Hippocampal formation (tissue), 2 donors: ENCODE measurements at places on chromosomes 5 and 9.

GRCh38 chr5:154097031-154097430, 58.3 kb downstream of the MFAP3 start:
- DNase-seq = no peak

GRCh38 chr9:27421577-27421976, 102.5 kb upstream of the IFNK start:
- DNase-seq = no peak

GRCh38 chr9:91067306-91067860, 265.8 kb downstream of the SYK start:
- DNase-seq = no peak

DNA sequence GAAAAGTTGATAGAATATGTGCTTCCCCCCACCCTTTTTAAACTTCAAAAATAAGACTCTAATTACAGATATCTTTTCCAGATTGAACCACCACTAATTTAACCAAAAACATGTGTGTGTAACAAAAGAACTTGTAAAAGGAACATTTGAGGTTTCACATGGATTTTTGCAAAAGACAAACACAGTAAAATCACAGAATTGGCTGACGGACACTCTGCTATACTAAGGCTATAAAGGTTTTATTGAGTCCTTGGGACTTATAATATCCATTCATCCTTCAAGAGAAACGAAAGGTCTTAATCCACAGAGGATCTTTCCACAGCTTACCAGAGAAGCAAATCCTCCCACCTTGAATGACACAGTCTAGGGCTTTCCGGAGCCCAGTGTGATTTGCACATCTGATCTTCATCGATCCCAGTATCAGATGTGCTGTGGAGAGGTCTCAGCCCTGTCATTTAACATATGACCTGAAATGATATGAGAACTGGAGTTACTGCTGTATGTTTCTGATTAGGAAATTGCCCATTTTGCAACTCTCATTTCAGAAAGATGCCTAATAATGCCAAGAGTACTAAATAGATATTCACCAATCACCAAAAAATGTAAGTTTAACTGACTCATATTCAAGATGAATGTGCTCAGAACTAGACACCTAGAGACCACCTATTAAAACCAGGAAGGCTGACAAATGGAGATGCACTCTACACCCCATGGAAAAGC, 256.5 kb upstream of the FBXL7 start:
- DNase-seq = no peak

DNA sequence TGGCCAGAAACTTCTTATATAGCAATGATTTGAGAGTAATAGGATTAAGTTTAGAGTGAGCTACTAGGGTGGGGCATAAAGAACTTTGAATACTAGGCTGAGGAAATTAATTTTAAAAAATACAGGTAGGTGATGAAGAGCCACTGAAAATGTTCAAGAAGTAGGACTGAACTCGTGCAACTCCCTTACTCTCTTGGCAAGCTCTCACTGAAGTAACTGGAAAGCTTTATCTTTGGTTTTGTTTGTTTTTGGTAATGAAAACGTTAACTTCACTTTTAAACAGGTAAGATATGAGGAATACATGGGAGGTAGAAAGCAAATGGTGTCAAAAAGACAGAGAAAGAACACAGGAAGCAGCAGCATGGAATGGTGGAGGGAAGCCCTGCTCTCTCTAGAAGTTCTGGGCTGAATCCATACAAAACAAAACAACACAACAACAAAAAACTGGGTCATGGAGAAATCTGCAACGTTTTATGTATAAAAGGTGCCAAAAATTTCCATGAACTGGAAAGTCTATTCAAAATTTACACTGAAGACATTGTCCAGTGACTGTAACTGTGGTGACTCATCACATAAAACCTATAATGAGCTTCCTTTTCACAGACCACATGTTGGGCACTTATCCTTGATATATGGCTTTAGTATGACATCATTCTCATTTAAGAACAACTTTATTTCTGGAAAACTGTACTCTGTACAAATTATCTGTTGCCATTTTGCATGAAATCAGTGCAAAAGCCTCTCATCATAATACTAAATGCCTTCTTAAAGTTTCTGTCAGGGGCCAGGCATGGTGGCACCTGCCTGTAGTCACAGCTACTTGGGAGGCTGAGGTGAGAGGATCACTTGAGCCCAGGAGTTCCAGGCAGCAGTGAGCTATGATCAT, 91.2 kb upstream of the CHD1 start:
- no peak for DNase-seq

- no peak for DNase-seq
Observed at GRCh38 chr9:81552581-81552991, 136.8 kb downstream of the TLE1 start.

- DNase-seq = no peak
Observed at GRCh38 chr9:77449240-77450084, 198.7 kb downstream of the GNA14 start.

DNA sequence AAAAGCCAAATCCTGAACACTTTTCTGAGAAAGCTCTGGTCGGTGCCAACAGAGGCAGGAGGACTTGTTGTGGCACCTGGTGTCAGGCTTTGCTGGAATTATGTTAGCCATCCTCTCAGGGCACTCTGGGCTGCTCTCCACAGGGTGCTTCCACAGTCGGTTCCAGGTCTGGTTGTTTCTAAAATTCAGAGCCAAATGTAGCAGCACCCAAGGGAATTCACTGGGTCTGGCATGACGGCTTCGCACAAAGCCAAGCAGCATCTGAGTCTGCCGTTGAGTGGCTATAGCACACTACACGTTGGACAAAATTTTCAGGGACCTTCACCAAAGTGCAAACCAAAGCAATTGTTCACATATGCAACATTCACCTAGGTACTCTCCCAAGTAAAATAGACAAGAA, 110.2 kb downstream of the PJA2 start:
- no peak for DNase-seq

GRCh38 chr5:65035211-65036206, 266.8 kb downstream of the CWC27 start:
- peak; percentile 90 for DNase-seq

GRCh38 chr9:7094052-7094451, 336.3 kb downstream of the KDM4C start:
- no peak for DNase-seq

- DNase-seq = no peak
Observed at GRCh38 chr5:84494453-84494852, 109.8 kb upstream of the EDIL3 start.

GRCh38 chr5:9721161-9721560, 91.0 kb upstream of the TAS2R1 start:
- DNase-seq = no peak

- DNase-seq = no peak
Observed at GRCh38 chr5:96851312-96852062, 24.8 kb upstream of the ERAP2 start.

- no peak for DNase-seq
Observed at GRCh38 chr5:68740226-68740910, 353.4 kb upstream of the SLC30A5 start.

- no peak for DNase-seq
Observed at GRCh38 chr9:134425812-134426211, 99.6 kb downstream of the RXRA start.

- no peak for DNase-seq
Observed at GRCh38 chr9:87701931-87702421, 23.9 kb upstream of the CTSL start.

GRCh38 chr9:125521462-125522327, 185.3 kb downstream of the MAPKAP1 start:
- no peak for DNase-seq

- DNase-seq = no peak
Observed at GRCh38 chr9:91371894-91372293, 10.2 kb upstream of the AUH start.

GRCh38 chr5:102590467-102590866, 91.7 kb upstream of the SLCO6A1 start:
- DNase-seq = no peak

- DNase-seq = no peak
Observed at GRCh38 chr9:65403721-65404120, 118.7 kb upstream of the FOXD4L5 start.

DNA sequence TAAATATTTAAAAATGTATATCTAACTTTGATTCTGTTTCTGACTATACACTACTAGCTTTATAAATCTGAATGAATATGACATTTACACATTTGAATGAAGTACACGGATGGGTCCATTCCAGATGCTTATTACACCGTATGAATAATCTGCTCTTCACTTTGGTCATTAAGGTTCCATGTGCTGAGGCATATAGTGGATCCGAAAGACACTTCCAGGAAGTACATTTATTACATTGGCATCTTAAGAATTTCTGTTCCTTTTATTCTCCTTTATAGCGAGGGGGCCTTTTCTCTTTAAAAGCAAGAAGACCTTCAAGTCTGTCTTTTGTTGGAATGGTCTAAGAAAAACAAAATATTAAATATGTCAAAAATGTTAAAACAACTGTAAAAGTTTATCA, 147.6 kb downstream of the AUH start:
- no peak for DNase-seq

DNA sequence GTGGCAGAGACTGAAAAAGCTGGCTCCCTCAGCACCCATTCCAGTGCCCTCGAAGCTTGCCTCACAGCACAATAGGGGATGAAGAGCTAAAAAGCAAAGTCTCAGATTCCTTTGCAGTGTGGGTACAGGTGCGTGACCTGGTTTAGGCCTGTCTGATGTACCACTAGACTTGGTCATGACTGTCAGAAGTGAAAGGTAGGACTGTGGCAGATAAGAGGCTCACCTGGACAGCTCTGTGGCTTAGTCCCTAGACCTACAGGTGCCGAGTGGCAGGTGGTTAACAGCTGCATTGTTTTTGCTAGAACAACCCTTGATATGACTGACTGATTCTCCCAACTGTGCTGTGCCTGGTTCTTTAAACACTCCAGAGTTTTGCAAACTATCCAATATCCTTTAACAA, 14.7 kb upstream of the SFXN1 start:
- DNase-seq = no peak

- no peak for DNase-seq
Observed at GRCh38 chr5:100722657-100723056, 180.4 kb downstream of the ST8SIA4 start.

DNA sequence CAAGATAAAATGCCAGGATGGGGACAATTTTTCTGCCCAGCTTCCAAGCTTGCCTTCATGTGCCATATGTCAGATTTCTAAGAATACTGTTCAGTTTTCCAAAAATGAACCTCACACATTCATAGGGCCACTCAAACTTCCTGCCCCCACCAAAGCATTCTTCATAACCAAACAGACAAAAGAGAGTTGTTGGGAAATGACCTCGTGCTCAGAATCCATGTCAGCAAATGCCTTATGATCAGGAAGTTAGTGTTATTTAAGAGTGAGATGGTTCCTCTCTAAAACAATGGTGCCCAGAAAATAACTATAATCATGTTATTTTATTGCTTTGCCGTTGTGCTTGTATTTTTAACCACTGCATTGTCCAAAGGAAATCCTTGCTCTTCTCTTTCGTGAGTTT, 208.2 kb downstream of the ZNF608 start:
- no peak for DNase-seq

DNA sequence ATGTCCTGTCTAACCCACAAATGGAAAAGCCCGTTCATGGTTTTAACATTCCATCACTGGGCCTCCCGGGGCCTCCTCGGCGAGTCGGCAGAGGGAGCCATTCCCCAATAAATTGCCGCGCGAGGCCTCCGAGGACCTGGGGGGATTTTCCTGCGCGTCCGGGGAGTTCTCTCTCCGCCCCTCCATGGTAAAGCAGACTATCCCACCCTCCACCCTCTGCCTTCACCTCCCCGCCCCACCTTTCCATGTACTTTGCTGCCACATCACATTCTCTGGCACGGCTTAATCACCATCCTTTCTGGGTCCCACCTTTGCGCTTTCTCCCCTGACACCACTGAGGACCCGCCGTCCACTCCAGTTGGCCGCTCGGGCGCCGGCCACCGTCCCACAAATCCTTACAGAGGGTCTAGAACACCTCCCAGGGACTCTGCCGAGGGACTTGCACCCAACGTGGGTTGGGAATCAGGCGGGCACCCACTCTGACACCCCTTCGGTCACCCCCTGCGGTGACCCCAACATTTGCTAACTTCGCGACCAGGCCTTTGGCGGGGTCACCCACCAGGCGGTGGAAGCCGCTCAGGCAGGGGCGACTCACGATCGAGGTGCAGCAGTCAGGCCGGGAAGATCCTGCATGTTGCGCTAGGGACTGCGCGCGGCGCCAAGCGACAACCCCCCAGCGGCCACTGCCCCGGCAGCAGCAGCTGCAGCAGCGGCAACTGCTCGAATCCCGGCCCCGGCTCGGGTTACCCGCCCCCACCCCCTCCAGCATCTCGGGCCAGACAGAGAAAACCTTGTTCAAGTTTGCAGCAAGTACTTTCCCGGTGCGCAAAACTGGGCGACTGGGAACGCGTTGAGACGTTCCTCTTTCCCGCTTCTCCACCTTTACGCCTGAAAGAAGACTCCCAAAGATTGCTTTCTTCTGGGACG, at the start of gene MEGF10:
Gene MEGF10 (plus strand): TSS at position 778 of the 927 bp plus-strand sequence. CDS start 40,513 bp downstream, outside the sequence.
- peak; percentile 77 for DNase-seq

GRCh38 chr9:75000835-75001234, 27.3 kb downstream of the CARNMT1 start:
- no peak for DNase-seq

DNA sequence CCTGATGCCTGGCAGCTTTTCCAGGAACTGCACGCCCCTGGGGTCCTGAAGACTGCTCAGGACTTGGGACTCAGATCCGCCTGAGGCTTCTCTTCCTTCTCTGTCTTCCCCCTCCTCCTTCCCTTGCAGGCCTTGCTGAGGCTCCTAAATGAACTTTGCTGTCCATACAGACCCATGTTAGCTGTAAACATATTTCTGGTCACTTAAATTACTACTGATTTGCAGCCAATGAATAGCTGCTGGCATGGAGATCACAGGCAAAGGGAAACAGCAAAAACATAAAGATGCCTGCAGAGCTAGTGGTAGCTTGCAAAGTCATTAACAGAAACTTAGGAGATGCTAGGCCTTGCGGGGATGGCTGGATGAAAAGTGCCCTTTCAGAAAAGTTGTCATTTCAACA, 261.9 kb downstream of the GADD45G start:
- DNase-seq = no peak
